Activated naive CD8-positive, alpha-beta T cell treated with anti-CD3 and anti-CD28 coated beads, Interleukin-2, amount 50 U/mL, for 16 hours (primary cell): ENCODE measurements at places on chromosomes 5 and 9.

- no peak for DNase-seq
Measured at GRCh38 chr9:86604741-86605140, 250.5 kb upstream of the TUT7 start.

GRCh38 chr5:53733853-53734252 is 173.4 kb downstream of the NDUFS4 start:
- no peak for DNase-seq

DNA sequence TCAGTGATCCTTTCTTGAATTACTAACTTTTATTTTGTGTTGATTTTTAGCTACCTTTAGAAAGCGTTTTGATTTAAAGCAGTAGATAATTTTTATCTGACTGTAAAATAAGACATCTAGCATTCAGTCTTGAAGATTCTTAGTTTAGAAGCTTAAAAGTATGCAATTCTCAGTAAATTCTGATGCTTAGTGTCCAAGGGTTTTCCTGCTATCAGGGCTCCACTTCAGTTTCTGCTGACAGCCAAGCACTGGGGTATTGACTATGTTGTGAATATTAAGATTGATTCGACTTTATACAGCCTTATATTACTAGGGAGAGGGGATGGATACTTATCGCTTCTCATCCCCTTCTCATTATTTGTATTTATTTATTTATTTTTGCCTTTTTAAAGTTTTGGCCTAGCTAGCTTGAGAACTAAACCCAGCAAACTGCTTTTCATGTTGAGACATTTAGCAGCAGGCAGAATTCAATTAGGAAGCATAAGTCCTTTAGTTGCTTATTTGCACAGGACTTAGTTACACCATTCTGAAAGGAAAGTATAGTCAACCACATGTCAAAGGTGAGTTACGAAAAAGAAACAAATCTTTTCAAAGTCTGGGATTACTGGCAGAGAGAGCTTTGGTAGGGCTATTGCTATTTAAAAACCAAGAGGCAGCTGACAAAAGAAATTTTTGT is 2.9 kb downstream of the PBX3 start:
- no peak for DNase-seq

- no peak for DNase-seq
Measured at GRCh38 chr5:78273436-78273835, 21.1 kb downstream of the AP3B1 start.

DNA sequence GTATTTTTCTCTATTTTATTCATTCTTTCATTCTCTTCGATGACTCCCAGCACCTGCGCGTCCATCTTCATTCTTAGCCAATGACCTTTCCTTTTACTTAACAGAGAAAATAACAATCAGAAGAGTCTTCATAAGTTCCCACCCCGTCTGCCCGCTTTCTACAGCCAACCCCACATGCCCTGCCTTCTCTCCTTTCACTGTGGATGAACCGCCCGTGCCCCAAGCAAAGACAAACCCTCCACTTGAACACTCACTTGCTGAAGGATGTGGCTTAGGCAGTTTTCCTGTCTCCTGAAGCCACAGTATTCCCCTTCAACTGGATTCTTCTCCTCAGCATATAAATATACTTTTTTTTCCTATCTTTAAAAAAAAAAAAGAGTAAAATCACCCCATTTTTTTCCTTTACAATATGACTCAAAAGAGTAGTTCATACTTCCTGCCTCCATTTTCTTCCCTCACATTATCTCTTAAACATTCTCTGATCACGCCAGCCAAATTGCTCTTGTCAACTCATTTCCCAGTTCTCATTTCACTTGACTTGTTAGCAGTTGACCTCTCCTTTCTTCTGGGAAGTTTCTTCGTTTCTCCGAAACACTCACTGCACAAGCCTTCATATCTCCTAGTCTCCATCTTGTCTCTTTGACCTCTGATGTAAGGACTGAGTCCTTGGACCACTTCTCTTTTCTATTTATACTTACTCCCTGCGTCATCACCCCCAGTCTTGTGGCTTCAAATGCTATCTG is 11.1 kb downstream of the NIPSNAP3B start:
- no peak for DNase-seq

- DNase-seq, result no peak
Measured at GRCh38 chr5:14193496-14193895, 50.4 kb downstream of the TRIO start.

- no peak for DNase-seq
Measured at GRCh38 chr9:137648396-137648795, 29.6 kb downstream of the EHMT1 start.
